CD4-positive, alpha-beta T cell treated with Interleukin-4 for 4 hours (primary cell): ENCODE measurements at places on chromosomes 4 and X.
A peak's percentile ranks its signal among the peaks of the same experiment; 100 is the strongest.

DNA sequence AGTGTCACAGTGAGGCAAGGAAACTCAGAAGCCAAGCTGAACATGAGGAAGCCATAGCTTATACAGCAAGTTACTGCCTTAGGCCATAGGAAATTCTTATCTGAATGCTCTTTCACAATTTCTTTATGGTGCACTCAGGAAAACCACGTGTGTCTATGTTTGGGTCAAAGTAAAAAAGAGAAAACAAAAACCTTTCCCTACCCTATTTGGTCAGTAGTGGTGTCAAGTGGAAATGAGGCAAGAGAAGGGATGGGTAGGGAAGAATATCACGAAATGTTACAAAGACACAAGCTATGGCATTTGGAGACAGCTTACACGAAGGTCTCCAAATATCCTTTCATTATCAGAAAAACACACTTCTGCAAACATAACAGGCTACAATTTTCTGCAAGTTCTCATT, 83.4 kb upstream of the INPP4B start:
- no peak for DNase-seq

GRCh38 chr4:10157478-10158332, 41.1 kb upstream of the WDR1 start:
- DNase-seq = peak; percentile 54

DNA sequence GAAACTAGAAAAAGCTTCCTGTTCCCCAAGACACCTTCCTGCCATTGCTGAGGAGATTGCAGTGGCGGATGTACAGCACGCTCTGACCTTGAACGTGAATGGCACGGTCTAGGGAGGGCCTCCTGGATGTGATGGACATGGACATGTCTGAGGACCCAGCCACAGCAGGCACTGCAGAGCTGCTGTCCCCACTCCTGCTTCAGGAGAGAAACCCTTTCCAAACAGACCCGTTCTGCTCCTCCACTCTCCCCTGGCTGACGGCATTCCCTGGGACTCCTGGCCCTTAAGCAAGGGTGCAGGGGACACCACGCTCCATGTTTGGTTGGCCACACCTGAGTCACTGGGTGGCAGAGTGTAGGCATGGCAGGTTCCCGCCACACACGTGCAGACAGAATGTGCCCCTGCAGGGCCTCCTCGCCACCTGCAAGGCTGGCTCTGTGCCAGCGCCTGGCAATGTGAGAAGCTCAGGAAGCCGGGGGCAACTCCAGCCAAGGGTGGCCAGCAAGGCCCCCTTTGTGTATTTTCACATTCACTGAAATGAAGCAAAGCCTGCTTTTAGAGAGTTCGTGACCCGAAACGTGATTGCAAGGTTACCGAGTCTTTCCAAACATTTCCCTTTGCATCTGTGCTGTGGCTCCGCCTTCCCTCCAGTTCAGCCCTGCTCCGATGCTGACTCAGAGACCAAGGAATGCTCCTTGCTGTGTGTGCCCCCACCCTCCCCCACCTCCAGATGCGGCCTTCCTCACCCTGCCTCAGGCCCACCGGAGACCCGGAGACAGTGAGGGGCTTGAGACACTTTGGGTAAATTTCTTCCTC, 46.1 kb downstream of the HTRA3 start:
- DNase-seq = no peak

GRCh38 chrX:128460835-128461234, 408.6 kb upstream of the ACTRT1 start:
- DNase-seq = no peak

- DNase-seq = no peak
Observed at GRCh38 chr4:23922541-23923111, 32.8 kb upstream of the PPARGC1A start.

- peak; percentile 22 for DNase-seq
Observed at GRCh38 chr4:25687773-25688172, 32.1 kb downstream of the SLC34A2 start.

GRCh38 chr4:89337681-89338080, 30.1 kb upstream of the GPRIN3 start:
- DNase-seq = peak; percentile 35

- DNase-seq = no peak
Observed at GRCh38 chr4:27789773-27790172, 929.1 kb downstream of the STIM2 start.
